ENCODE measurements at places on chromosomes 2 and 18.

GRCh38 chr18:8657050-8657820 is 48.0 kb downstream of the RAB12 start:
- no peak for DNase-seq

GRCh38 chr2:65576861-65577601 is 144.6 kb upstream of the SPRED2 start:
- DNase-seq, result peak; percentile 92

- DNase-seq, result no peak
These were observed 107.0 kb downstream of the MGAT5 start for GRCh38 chr2:134360745-134361487.

DNA sequence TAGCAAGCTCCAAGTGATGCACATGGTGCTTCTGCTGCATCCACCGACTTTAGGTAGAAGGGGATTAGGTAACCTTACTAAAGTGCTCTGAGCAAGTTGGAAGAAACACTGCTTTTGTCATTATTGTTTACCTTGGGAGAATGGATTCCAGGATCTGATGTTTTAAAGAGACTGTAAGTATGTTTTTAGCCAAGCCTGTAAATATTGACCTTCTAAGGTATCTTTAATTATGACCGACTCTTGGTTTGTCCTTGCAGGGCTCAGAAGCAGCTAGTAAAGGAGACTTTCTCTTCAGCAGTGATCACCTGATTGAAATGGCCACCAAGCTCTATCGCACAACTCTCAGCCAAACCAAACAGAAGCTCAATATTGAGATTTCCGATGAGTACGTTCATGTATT is 170.7 kb downstream of the MYO1B start:
- DNase-seq, result no peak

DNA sequence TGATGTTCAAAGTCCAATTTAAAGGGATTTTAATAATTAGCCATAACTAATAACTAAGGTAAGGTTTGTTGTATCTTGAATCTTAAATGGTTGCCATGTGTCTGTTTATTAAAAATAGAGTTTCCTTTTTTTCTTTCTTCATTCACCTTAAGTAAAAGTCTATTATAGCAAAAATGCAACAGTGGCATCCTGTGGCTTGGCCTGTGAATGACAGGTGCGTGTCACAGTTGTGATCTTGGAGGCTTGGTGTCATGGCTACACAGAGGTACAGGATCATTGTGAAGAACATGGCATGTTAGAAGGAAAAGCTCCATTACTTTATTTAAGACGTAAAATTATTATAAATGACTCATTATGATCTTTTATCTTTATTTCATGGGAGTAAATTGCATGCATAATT is 246.1 kb downstream of the BCL2 start:
- no peak for DNase-seq

- no peak for DNase-seq
These were observed 5.8 kb downstream of the SH3RF3 start for GRCh38 chr2:109134741-109135358.

DNA sequence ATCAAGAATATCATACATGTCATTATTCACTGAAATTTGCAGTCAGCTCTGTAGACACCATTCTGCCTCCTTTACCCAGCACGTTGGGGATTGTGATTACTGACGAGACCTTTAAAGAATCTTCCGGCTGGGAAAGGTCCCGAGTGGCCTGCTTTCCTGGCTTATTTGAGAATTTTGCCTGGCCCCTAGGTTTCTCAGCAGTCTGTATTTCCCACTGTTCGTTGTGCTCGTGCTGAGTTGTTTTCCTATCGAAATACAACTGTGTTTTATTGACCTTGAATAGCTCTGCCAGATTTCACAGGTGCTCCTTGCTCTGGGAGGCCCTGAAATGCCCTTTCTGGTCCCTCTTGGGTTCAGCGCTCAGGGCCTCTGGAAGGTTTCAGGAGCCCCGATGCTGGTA is 94.9 kb downstream of the AGAP1 start:
- DNase-seq, result no peak

- DNase-seq, result no peak
These were observed 103.2 kb downstream of the INHBB start for GRCh38 chr2:120448961-120449810.

GRCh38 chr2:174024524-174025270 is 59.5 kb upstream of the SP3 start:
- peak; percentile 73 for DNase-seq

DNA sequence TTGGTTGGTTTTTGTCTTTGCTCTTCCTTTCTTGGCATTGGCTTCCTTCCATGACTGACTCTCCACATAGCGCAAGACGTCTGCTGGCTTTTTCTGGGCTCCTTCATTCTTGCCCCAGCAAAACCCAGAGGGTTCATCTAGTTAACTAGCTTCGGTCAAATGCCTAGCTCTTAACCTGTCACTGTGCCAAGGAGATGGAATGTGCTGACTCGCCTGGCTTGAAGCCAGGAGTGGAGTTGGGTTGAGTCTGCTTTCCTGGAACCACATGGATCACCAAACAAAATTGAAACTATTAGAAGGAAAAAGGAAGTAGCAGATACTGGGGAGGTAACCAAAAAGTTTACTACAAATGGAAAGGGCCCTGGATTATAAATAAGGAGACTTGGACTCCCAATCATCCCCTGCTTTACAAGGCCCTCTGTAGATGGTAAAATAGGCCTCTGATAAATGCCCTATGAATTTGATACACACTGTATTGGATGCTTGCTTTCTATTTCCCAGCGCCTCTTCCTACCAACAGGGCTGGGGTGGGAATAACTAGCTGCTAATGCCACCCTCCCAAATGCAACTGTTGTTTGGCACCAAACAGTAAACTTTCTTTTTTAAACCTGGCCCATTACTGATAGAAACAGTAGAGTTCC is 11.3 kb downstream of the MALT1 start:
- DNase-seq, result peak; percentile 38

GRCh38 chr18:22311301-22311700 is 106.4 kb downstream of the CTAGE1 start:
- DNase-seq, result no peak

GRCh38 chr2:120473522-120474271 is 127.8 kb downstream of the INHBB start:
- no peak for DNase-seq

DNA sequence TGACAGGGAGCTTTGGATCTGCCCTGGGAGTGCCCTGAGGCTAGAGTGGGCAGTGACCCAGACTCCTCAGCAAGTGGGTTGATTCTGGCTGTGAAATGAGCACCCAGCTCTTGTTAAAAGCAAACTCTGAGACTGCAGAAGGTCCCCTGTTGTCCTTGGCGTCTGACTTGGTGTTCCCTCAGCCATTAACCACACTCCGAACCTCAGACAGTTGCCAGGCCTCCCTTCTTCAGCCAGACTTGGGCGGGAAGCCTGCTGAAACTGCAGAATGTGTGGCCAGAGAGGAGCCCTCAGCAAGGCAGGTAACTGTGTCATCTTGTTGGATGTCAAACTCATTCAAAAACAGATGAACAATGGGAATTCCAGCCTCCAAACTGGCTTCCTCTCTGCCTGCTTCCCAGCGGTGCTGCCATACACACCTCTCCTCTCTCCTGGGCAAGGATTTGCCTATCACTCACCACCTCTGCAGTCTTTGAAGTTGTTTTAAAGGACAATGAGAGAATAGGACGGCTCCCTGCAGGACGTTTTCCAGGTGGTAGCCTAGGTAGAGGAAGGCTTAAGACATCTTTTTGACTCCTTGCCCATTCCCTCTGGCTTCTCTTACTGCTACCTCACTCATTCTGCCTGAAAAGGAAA is 38.9 kb upstream of the B3GNT2 start:
- DNase-seq, result peak; percentile 66

- no peak for DNase-seq
These were observed 278.2 kb upstream of the COL3A1 start for GRCh38 chr2:188695953-188696352.

- peak; percentile 65 for DNase-seq
These were observed 22.8 kb upstream of the PTMA start for GRCh38 chr2:231685349-231686191.

DNA sequence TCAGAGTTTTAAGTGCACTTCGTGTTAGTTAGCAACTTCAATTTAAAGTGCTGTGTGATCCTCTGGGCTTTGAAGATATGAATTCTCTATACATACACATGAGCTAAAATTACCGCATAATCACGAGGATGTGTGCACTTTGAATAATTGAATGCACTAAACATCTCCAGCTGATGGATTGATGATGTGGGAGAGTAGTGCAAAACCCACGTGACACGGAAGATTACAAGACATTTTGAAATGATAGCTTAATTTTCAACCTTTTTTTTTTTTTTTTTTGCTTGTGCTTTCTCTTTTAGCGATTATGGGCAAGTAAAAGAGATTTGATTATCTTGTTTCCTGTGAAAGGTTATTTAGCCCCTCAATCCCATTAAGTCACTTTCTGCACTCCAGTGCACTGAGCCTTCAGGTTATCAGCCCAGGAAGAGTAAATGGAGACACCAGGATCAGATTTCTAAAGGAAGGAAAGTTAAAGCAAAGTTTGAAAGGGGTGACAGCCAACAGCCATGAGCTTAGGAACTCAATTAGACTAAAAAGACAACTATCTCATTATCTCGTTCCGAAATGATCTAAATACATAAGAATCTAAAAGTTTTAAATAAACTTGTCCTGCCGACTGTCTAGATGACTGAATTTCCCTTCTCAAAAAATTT is 81.6 kb downstream of the CDK15 start:
- no peak for DNase-seq

- DNase-seq, result no peak
These were observed 114.1 kb upstream of the PKDCC start for GRCh38 chr2:41933585-41934320.

GRCh38 chr2:161414042-161415033 is 1.8 kb upstream of the TBR1 start:
- peak; percentile 79 for DNase-seq

DNA sequence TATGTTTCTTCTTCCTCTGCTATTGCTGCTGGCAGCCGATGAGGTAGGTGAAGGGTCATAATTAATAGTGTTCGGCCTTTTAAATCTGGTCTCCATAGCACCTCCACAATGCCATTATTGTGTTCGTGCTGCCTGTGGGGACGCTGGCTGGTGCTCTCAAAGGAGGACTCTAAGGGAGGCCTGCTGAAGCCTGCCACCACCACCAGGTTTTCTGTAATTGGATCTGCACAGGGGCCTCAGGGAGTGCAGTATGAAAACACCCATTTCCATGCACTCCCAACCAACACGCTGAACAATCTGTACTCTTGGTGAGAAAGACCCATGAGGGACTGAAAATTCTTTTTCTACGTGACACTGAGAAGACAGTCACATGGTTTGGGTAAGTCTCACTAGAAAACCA is 17.6 kb upstream of the CLIP4 start:
- DNase-seq, result no peak

DNA sequence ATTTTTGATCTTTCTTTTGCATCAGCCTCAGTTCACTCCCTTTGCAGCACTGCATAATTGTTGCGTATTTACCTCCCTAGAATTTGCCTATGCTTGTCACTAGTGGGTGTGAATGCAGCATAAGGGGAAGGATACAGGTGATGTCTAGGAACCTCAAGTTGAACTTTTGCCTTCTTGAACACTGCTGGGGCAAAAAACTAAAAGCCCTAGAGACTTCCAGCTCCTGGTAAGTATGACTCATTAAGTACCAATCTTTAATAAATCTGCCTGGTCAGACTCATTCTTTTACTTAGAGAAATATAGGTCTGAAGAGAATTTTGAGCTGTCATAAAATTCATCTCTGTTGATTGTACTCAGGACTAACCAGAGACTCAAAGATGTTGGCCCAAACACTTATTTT is 547.3 kb upstream of the FANCL start:
- no peak for DNase-seq

DNA sequence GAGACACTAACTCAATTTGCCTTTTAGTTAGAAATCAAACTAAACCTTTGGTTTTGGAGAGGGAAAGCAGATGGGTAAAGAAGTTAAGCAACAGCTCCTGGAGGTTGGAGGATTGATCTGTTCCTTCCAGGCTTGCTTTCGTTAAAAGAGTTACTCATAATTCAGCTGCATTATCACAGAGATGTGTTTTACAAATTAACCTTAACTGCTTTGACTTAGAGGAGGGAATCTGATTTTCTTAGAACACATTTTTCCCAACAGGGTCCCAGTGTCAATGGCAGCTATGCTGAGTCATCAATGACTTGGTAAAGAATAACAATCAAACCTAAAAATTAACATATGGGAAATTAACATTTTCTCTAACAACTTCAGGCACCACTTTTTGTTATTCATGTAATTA is 113.4 kb downstream of the COPS8 start:
- no peak for DNase-seq

DNA sequence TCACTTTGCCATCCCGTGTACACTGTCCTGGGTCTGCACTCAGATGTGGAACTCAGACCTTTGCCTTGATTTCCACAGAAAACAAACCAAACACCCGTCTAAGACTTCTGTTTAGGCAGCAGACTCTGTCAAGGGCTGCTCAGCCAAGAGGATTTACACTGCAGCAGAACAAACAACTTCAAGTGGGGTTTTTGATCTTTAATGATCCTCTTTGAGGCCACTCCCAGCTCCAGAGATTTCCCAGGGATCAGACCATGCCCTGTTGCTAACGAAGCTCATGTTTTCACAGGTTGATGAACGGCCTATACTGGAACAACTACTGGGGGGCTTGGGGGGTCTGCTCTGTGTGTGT is 52.5 kb upstream of the LGALSL start:
- no peak for DNase-seq

DNA sequence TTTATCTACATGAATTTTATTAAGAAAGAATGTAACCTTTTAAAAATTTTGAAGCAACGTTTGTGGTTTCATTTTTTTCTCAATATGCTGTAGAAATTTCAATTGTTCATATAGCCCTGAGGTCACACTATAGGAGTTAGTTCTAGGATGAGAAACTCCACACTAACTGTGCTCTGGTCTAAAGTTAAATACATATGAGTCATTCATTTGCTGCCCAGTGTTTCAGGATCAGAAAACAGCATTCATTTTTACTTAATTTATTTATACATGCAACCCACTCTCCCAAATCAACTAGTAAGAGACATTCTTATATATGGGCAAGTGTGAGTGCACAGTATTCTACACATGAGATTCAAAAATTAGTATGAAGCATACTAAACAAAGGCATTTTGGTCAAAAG is 137.9 kb downstream of the DOCK10 start:
- DNase-seq, result no peak

DNA sequence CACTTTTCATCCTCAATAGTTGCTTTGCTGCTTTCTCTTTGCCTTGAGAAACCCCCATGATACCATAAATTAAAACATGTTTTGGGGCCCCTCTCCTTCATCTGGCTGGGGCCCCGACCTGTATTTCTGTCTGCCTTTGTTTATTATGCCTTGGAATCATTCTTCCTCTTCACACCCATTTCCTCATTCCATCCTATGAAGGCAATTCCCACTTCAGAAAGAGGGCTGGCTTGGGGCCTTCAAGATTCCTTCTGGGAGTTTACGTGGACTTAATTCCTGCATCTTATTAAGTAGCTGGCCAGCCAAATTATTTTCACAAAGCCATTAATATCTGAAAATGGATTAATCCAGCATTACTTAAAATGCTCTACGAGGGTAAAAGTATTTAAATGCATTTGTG is 6.8 kb upstream of the LRRTM1 start:
- DNase-seq, result peak; percentile 51

DNA sequence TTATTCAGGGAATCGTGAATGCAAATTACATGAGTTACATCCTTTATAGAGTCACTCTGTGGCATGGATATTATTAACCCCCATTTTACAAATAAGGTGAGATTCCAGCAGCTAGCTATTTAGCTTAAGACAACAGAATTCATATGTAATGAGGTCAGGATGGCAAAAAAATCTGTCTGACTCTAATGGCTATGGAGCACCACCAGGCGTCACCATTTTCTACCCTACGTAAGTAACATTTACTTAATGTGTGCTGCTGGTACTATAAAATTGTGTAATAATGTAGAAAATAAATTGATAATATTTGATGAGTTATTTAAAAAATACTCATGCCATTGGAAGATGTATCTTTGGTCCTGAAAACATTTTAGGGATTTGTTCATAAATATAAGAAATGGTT is 2040.1 kb upstream of the LRRTM1 start:
- peak; percentile 84 for DNase-seq
